ENCODE measurements at places on chromosomes 2 and 18.
A peak's percentile ranks its signal among the peaks of the same experiment; 100 is the strongest.

DNA sequence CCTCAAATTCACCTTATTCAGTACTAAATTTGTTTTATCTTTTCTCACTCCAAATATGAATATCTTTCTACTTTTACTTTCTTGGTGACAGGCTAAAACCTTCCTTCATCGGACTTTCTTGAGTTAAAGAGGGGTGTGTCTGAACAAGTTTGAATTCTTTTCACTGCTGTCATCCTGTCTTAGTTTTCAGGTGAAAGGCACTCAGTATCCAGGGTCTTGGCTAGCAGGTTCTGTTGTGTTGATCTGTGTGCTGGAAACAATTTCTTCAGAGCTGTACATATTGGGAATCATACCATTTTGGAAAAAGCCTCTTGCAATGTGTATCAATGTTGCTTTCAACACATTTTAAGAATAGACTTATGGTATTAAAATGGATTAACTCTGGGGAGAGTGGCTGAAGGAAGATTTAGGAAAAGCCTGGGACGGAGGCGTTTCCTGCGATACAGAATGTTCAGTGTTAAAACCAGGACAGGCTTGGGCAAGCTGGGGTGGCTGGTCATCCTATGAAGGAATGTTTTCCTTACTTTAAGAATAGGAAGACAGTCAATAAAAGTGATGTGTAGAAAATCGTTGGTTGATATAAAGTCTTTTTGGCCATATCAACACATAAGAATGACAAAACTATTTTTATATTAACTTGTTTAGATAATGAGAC lies 350.7 kb upstream of the SPRED2 start:
- DNase-seq = no peak

DNA sequence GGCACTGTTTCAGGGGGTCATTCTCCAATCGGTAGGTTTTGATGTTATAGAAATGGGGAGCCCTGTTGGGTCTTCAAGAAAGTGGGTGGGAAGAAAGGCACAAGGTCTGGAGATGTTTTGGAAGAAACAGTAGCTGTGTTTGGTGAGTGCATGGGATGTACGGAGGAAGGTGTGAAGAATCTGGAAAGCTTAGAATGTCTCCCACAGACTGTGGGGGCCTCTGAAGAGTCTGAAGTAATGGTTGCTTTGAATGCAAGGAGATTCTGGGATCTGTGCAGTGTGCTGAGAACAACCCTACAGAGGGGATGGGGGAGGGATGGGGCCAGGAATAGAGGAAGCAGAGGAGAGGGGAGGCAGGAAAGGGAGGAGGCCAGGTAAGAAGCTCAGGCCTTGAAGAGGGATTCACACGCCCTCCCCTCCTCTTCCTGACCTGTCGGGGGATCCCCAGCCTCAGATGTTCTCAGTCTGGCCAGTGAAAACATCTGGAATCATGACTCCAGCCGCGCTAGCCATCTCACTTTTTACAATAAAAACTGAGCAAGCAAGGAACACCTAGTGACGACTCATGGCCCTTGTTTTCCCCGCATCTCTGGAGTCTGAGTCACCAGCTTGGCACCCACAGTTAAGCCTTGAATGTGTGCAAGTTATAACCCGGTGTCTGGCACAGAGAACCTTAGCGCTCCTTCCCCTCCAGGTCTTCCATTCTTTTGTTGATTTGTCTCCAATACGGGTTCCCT lies 74.2 kb downstream of the SH3BP4 start:
- DNase-seq = peak; percentile 43

DNA sequence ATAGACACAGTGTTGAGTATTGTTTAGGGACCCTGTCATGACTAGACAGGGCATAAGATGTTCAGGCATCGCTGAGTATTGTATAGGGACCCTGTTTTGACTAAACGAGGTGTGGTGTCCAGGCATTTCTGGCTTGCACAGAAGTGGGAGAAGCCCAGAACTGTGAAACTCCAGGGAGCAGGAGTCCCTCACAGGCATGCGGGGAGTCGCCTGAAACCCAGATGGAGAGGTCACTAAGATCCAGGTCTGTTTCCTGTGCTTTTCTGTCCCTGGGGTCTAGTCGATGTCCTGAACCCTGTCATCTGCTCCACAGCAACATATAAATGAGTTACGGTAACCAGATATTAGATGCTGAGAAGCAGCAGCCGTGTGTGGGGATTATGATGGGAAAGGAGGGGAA lies 469.0 kb upstream of the SALL3 start:
- no peak for DNase-seq

DNA sequence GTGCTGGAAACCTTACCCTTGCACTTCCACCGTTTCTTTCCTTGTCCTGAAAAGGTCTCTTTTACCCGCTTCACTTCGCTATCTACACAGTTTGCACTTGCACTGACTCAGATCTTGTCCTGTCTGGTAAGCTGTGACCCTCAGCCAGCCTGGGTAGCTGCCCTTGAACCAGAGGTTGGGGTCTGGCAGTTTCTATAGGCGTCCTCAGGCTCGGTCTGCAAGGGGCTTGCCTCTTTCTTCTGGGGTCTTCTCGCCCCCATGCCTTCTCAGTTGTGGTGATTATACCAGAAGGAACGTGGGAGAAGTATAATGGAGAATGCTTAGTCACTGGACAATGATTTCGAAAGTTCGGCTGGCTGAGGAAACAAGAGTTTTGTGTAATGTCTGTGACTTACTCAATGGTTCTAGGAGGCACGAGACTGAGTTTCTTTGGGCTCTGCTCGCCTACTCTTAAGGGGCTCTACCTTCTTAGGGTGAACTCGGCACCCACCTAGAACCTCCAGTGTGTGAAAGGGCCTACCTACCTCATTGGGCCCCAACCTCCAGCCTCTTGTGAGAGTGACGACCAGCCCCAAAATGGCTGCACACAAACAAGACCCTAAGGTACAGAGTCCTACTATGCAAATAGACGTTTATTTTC lies 6.9 kb upstream of the STAT1 start:
- DNase-seq = peak; percentile 69

DNA sequence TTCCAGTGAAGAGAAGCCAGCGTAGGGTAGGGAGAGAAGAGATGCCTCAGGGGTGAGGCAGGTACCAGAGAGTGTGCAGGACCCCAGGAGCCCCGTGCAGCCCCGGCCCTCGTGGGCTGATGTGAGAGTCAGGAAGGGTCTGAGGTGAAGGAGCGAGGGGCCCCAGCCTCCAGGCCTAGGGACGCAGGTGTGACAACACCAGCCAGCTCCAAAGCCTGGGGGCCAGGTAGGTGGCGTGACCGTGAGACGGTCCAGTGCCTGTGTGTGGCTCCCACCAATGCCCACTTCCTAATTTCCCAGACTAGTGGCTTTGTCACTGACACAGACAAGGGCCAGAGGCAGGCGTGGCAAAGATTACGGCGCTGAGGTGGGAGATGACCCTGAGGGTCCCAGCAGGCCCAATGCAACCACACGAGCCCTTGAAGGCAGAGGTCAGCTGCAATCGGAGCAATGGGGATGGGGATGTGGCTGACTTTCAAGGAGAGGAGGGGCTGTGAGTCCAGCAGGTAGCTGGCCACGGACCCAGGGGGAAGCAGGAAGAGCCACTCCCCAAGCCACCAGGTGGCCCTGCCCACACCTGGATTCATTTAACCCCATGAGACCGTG lies 86.0 kb upstream of the SNTG2 start:
- DNase-seq = no peak

DNA sequence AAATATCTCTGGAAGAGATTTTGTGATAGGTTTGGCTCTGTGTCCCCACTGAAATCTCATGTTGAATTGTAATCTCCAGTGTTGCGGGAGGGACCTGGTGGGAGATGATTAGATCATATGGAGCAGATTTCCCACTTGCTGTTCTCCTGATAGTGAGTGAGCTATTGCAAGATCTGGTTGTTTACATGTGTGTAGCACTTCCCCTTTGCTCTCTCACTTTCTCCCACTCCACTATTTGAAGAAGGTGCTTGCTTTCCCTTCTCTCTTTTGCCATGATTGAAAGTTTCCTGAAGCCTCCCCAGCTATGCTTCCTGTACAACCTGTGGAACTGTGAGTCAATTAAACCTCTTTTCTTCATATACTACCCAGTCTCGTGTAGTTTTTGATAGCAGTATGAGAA lies 97.0 kb upstream of the FN1 start:
- DNase-seq = no peak

- no peak for DNase-seq
Observed at GRCh38 chr2:118845005-118845521, 2.4 kb downstream of the EN1 start.

DNA sequence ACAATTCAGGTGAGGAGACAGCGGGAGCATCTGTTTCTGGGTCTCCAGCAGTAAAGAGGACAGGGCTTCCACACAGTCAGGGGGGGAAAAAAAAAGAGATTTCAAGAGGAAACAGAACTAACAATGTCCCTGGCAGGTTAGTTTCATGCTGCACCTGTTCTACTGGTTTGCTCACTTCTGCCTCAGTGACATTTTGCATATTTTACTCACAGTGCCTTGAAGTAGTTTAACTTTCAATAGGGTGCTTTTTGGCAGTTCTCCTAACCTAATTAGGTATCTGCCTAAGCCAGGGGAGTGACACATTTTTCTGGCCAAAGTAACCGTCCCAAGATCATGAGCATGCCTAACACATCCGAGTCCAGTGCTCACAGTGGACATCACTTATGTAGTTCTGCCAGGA lies 109.0 kb upstream of the ALK start:
- DNase-seq = no peak
